ENCODE measurements at places on chromosomes 1 and 21.

DNA sequence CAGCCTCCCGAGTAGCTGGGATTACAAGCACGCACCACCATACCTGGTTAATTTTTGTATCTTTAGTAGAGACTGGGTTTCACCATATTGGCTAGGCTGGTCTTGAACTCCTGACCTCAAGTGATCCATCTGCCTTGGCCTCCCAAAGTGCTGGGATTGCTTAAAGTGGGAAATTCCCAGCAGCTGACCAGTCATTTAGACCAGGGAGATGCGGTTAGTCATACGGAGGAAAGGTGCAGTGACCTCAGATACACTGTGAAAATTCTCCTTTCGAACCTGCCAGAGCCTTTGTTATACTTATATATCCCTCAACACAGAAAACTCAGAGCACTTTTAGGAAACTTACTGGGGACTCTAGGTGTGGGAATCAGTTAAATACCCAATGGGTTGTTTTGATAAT lies 39.6 kb downstream of the MAP10 start:
- no peaks in the 10 kb centered on the region for H3K36me3 ChIP-seq
- no peak overlapping the region for H3K4me3 ChIP-seq
- no peaks in the 10 kb centered on the region for H3K4me1 ChIP-seq
- DNase-seq, result no peak
- H3K27ac ChIP-seq, result no peak overlapping the region

- H3K27ac ChIP-seq, result no peak overlapping the region
- no peaks in the 10 kb centered on the region for H3K27me3 ChIP-seq
- peaks cover 13% of the 10 kb centered on the region for H3K36me3 ChIP-seq
- no peak overlapping the region for H3K4me3 ChIP-seq
Measured at GRCh38 chr1:6037338-6037762, 8.3 kb upstream of the KCNAB2 start.

DNA sequence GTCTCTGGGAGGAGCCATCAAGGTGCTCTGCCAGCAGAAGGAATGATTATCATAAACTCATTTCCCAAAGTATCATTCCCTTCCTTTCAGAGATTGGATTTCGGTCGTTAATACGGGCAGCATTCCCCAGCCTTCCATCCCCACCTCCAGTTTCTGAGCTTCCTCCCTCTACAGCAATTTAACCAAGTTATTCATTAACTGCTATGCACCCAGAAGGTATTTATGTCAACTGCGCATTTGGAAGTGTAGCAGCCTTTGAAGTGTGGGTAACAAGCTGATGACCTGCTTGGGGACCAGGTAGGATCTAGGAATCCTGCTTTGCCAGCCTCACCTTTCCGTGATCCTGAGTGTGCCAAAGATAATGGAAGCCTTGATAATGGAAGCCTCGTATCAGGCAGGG lies 172.4 kb upstream of the IGSF21 start:
- H3K27ac ChIP-seq, result no peak overlapping the region
- H3K36me3 ChIP-seq, result no peaks in the 10 kb centered on the region
- H3K4me3 ChIP-seq, result no peak overlapping the region
- DNase-seq, result no peak
- no peaks in the 10 kb centered on the region for H3K4me1 ChIP-seq

- H3K4me3 ChIP-seq, result no peak overlapping the region
- no peak overlapping the region for H3K27ac ChIP-seq
- H3K4me1 ChIP-seq, result peaks cover 46% of the 10 kb centered on the region
- no peaks in the 10 kb centered on the region for H3K36me3 ChIP-seq
- H3K27me3 ChIP-seq, result no peaks in the 10 kb centered on the region
Measured at GRCh38 chr1:109827466-109827865, 63.7 kb upstream of the EPS8L3 start.

DNA sequence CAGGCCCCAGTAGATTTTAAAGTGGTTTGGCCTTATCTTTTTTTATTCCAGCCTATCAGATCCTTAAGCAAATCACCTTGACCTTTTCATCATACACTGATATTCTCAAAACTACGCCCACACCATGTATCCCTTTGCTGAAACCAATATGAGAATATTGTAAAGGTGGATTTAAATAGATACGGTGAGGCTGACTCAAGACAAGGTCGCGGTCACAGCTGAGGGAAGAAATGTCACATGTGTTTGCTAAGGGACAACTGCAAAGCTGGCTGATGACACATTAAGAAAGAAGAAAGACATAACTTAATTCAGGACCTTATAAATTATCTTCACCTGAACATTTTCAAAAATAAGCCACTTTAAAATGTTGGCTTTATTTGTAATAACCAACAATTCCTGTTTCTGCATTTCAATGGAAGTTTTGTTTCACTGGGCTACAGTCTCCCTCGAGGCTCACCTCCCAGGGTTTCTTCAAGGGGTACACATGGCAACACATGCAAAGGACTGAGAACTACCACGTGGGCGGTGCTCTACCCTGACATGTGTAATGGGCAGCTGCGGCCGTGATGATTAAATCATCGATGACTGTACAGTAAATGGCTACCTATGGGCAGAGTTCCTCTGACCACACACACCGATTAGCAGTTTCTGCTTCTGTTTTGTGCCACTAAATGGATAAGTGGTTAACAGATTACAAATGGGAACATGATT lies 189.5 kb downstream of the SIPA1L2 start:
- H3K27ac ChIP-seq, result no peak overlapping the region
- peaks cover 19% of the 10 kb centered on the region for H3K4me1 ChIP-seq
- H3K36me3 ChIP-seq, result peaks cover 71% of the 10 kb centered on the region

GRCh38 chr1:71026093-71026492 lies 21.5 kb downstream of the PTGER3 start:
- H3K27me3 ChIP-seq, result no peaks in the 10 kb centered on the region
- DNase-seq, result no peak
- no peaks in the 10 kb centered on the region for H3K36me3 ChIP-seq
- no peak overlapping the region for H3K4me3 ChIP-seq
- no peak overlapping the region for H3K27ac ChIP-seq
- H3K4me1 ChIP-seq, result no peaks in the 10 kb centered on the region
